ELR (cell line): ENCODE measurements at places on chromosomes 6 and 20.

DNA sequence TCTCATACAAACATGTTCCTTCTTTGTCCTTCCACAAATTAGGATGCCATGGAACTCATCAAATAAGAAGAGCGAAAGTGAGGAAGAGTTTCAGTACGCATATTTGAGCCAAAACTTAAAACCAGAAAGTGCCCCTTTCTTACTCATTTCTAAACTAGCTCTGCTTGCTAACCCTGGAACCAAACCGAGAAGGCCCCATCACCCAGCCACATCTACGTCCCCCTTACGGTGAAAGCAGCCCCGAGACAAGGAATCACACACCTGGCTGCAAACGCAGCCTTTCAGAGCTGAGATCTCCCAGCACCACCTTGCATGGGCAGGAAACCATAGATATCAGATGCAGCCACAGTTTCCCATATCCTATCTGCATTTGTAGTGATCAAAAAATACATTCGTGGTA is 28.5 kb downstream of the TRERF1 start:
- DNase-seq = no peak

GRCh38 chr20:32538526-32538939 is 46.6 kb downstream of the NOL4L start:
- no peak for DNase-seq

DNA sequence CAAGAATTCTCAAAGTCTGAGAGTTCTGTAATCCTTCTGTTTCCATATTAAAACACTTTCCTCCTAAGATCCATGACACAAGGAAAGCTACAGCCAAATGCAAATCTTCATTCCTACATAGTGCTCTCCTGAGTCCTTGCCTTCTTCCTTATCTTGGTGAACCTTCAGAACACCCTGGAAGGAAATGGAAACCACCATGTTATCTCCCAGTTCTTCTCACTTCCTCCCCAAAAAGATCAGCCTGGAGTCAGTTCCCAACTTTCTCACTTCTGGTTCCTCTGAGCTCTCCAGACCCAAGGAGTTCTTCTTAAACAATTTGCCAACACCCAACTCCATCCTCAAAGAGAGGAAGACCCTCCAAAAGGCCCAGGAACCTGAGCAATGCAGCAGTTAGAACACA is 193.3 kb upstream of the CCN2 start:
- no peak for DNase-seq

- DNase-seq = peak; percentile 64
These were observed 39.4 kb upstream of the ENPP4 start for GRCh38 chr6:46090115-46091079.

DNA sequence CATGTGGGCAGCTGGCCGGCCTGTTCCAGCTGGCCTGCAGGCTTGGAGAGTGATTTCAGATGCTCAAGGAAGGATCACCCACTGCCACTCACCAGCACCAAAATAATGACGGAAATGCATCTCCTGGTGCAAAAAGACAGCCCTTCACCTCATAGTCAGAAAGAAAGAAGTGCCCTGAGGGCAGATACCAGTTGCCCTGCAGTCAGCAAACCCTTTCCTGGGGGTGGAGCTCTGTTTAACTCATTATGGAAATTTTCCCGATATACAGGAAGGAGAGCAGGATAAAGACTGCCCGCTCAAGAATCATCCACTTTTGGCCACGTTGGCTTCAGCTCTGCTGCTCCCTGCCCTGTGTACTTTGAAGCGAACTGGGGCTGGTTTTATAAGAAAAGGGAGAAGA is 127.9 kb downstream of the GRM4 start:
- DNase-seq = no peak

DNA sequence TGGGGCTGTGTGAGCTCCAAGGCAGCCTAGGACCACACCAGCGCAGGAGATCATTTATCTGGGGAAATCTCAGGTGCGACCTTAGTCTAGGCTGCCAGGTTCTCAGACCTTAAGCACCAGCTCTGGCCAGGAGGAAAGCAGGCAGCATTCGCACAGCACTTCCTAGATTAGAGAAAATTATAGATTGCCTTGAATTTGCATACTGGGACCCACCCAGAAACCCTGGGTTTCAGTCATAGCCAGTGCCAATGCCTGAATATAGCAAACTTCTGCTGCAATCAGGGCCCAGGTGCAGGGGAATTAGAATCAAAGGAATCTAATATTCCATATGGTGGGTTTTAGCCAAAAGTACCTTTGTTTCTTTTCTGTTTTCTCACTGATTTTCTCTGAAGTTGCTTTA is 204.3 kb upstream of the CST7 start:
- DNase-seq = no peak

DNA sequence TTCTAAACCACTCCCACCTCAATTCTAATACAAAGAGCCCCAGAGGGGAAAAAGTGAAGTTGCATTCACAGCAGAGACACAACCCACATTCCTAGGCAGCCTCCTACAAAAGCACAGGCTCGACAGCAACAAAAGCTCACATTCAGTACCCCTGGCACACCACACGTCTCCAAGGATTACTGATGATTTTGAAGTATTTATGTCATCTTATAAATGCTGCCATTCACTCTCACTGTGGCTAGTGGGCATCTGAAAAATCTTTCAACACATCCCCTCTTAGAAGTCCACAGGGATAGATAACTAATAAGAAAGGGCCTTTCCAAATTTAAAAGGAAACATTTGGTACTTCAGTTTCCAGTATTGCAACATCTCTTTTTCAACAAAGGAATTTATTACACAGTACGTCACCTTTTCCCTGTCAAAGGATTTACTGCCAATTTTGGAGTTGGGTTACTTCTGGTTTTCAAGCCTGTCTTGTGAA is 146.7 kb downstream of the TASP1 start:
- DNase-seq = peak; percentile 13

- no peak for DNase-seq
These were observed 8.0 kb downstream of the SLC22A3 start for GRCh38 chr6:160356074-160356744.

- DNase-seq = no peak
These were observed 156.7 kb upstream of the LRFN2 start for GRCh38 chr6:40743690-40744446.

DNA sequence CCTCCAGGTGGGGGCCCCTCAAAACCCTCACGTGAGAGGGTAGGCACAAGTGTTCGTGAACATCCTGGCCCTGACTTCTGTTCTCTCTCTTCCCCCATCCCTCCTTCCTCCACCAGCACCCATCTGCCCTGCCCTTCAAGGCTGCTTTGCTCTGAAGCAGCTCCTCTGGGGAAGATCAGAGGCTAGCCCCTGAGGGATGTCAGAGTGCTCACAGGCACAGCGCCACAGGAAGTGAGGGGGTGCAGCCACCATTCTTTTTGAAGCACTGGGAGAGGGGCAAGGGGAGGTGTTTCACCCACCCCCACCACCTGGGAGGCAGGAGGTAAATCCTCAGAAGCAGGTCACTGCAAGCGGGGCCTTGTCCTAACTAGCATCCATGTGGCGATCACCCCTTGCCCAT is 11.4 kb downstream of the MOCS1 start:
- DNase-seq = no peak

- DNase-seq = no peak
These were observed 327.2 kb downstream of the ZFAND3 start for GRCh38 chr6:38146734-38147027.

GRCh38 chr20:19986419-19986818 is 30.7 kb upstream of the NAA20 start:
- DNase-seq = peak; percentile 79

DNA sequence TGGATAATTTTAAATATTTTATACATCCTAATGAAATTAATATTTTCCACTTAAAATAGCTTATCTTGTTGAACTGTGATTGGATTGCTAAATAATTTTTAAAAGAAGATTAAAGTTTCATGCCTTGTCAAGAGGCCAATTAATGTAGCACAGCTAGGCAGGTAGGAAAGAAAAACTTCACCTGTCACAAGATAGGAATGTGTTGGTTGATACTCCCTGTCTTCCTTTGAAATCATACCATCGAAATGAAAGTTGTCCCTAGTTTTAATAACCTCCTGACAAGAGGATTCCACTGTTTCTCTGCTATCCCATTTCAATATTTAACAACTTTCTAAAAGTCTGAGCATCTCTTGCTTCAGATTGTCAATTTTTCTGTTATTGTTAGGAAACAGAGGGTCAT is 80.8 kb downstream of the BMP6 start:
- no peak for DNase-seq

DNA sequence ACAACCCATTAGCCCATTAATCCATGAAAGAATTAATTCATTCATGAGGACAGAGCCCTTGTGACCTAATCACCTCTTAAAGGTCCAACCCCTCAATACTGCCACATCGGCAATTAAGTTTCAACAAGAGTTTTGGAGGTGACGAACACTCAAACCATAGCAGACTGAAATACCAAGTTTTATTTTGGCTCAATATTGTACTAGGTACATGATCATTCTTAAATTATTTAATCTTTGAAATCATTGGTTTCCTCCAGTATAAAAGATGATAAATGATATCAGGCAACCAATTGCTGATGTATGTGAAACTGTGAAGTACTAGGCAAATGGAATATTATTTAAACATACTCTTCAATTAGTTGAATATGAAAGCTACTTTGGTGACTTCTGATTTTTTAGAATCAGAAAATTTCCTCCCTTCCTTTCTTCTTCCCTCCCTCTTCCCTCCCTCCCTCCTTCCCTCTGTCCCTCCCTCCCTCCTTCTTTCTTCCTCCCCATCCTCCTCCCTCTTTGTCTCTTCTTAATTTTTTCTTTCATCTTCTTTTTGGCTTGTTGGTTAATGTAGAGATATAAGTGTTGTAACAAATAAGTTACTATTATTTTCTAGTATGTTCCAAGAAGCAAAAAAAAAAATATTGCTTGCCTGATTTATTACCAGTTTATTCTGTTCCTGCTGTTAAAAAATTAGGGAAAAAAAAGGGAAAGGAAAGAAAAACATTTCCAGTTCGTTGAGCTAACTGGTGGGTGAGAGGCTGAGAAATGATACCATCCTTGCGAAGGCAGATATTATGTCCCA is 233.9 kb upstream of the ZNF217 start:
- DNase-seq = no peak

DNA sequence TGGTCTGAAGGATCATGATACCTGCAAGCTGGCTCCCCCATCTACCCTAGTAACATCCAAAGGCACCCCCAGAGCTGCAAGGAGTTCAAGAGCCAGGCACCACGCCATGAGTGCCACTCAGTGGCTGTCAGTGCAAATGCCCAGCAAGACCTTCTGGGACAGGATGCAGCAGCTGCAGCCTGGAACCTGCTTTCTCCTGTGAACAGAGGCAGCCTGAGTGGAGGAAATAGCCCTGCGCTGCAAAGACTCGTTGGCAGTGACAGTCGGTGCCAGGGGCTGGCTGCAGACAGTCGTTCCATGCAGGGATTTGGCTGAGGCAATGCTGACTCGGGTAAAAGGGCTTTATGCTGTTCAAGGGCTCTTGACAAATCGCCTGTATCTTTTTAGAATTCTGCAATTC is 15.7 kb upstream of the SSTR4 start:
- no peak for DNase-seq

GRCh38 chr20:46191168-46191540 is 73.0 kb downstream of the CD40 start:
- no peak for DNase-seq

- no peak for DNase-seq
These were observed 3.7 kb upstream of the BEND6 start for GRCh38 chr6:56951049-56951831.

GRCh38 chr6:166526937-166527336 is 59.5 kb downstream of the RAMACL start:
- DNase-seq = no peak

DNA sequence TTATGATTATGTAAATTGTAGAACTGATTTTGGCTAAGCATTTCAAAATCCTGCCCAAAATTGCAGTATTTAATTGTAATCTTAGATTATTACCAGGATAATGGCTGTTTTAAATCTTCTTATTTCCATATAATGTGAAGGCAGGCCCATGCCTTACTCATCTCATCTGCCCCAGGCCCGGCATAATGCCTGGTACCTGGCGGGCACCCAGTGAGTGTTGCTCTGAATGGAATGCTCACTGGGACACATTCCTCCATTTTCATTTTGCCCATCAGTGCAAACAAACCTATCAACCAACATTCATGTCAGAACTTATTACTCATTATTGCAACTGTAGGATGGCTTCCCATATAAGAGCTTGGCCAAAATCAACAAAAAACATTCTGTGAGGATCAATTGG is 22.8 kb downstream of the SAMD5 start:
- no peak for DNase-seq

DNA sequence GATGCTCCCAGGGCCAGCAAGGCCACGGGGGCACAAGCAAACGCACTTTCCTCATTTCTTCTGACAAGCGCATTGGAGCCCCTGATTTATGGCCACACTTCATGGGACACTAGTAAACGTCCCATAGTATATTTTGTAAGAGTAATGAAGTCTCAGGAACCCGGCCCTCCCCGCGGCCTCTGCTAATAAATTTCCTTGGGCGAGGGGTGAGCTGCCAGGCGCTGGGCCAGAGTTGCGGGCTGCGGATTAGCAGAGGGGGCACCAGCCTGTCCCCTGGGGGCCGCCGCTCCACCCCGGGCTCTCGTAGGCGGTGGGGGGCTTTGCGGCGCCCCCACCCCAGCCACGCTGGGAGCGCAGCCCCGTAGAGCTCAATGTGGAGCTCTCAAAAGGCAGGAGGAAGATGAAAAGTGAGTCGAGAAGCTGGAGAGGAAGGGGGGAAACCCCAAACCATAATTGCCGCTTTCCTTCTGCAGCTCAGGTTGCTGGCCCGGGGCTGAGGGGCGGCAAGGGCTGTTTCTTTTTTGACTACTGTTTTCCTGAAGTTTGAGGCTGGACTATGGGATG is 173.6 kb downstream of the CDC5L start:
- DNase-seq = no peak

GRCh38 chr20:6007094-6007528 is 46.7 kb downstream of the LRRN4 start:
- peak; percentile 20 for DNase-seq

DNA sequence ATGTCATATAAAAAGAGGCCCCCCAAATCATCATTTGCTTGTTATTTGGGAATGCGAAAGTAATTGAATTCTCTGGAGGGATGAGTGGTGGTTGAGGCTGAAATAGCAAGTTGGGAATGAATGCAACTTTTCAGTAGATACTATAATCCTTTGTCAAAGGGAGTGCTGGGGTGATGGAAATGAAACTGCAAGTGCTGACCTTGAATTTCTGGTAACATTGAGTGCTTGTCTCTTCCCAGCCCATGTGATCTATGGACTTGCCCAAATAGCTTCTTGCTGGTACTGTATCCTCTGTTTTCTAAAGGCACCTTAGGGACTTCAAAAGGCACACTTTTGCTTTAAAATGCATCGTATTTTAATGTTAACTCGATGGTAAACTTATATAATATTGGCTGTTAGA is 14.8 kb downstream of the PAQR8 start:
- DNase-seq = no peak

DNA sequence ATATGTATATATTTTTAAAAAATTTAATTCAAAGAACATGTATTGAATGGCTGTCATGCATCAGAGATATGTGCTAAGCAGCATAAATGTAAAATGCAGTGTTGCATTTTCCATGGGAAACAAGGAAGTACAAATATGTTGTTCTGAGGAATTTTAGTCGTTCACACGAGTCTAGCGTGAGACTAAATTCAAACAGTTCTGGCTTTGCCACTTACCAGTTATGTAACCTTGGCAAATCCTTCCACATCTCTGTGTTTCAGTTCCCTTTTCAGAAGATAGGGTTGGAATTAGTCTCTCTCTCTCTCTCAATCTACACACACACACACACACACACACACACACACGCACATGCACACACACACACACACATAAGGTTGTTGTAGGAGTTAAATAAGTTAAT is 305.4 kb downstream of the UTRN start:
- DNase-seq = no peak

GRCh38 chr20:2088891-2089290 is 12.7 kb upstream of the STK35 start:
- DNase-seq = no peak
